ENCODE measurements at places on chromosomes 1 and 21. TPM values are rescaled to one million over a fixed set of nuclear protein-coding genes. Genes with fewer than 3 reads are reported as not detected.

Gene INSRR
- total RNA-seq, result under 0.01 TPM

DNA sequence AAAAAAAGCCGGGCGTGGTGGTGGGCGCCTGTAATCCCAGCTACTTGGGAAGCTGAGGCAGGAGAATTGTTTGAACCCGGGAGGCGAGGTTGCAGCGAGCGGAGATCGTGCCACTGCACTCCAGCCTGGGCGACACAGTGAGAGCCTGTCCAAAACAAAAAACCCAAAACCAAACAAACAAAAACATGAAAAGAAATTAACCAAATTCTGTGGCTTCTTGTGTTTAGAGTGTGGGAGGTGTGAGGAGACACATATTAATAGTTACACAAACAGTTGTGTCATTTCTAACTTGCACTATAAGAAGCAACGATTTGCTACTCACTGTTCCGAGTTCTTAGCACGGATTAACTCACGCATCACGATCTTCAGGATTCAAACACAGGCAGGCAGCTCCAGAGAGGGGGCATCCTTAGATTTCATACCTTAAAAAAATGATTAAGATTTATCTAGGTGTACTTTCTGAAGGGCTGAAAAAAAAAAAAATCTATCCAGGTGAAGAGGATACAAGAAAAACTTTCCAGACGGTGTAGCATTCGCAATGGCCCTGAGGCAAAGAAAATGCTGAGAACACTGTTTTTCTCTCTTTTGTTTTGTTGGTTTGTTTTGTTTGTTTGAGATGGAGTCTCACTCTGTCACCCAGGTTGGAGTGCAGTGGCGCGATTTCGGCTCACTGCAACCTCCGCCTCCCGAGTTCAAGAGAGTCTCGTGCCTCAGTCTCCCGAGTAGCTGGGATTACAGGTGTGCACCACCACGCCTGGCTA lies 713 bp upstream of the HMGCL start:
- no peaks in the 10 kb centered on the region for H3K27me3 ChIP-seq
- no peak overlapping the region for H3K4me3 ChIP-seq
- no peaks in the 10 kb centered on the region for H3K36me3 ChIP-seq
- H3K4me1 ChIP-seq, result peaks cover 10% of the 10 kb centered on the region
- H3K27ac ChIP-seq, result no peak overlapping the region
- no peak for DNase-seq

Gene CRTC2
- 15.2 TPM for total RNA-seq

DNA sequence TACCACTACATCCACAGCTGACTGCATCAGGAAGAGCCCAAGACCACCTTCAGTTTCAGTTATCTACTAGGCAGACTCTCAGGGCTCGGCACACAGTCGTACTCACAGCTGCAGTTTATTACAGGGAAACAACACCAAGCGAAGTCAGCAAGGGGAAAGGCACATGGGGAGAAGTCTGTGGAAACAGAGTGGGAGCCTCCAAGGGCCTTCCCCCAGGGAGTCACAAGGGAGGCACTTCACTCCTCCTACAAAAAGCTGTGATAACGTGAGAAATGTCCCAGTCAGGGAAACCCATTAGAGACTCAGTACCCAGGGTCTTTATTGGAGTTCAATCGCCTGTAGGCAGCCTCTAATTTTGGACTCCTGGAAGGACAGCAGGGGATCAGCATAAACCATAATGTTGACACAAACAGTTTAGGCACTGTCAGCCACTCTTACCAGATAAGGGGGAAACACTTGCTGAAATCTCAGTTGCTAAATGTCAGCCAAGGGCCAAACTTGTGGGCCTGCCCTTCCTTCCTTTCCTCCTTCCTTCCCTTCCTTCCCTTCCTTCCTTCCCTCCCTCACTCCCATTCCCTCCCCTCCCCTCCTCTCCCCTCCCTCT lies 444.0 kb downstream of the SMYD3 start:
- no peaks in the 10 kb centered on the region for H3K27me3 ChIP-seq
- H3K36me3 ChIP-seq, result no peaks in the 10 kb centered on the region
- H3K4me3 ChIP-seq, result no peak overlapping the region
- DNase-seq, result no peak
- H3K4me1 ChIP-seq, result no peaks in the 10 kb centered on the region

DNA sequence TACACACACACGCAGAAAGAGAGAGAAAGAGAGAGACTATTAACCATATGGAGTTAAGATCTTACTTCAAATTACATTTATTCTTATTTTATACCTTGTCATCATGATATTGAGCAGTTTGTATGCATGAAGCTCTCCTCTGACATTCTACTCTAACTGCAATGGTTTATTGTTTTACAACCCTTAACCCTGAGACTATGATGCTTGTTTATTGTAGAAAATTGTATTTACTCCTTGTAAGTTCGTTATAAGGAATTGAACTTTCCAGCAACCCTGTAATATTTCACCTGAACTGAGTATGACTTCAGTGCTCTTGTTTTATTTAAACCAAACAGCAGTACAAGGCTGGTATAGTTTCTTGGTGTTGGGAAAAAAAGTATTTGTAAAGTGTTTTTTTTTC lies 18.6 kb upstream of the PTPRF start:
- no peaks in the 10 kb centered on the region for H3K4me1 ChIP-seq
- no peak overlapping the region for H3K4me3 ChIP-seq
- H3K27ac ChIP-seq, result no peak overlapping the region
- no peak for DNase-seq
- H3K36me3 ChIP-seq, result no peaks in the 10 kb centered on the region

DNA sequence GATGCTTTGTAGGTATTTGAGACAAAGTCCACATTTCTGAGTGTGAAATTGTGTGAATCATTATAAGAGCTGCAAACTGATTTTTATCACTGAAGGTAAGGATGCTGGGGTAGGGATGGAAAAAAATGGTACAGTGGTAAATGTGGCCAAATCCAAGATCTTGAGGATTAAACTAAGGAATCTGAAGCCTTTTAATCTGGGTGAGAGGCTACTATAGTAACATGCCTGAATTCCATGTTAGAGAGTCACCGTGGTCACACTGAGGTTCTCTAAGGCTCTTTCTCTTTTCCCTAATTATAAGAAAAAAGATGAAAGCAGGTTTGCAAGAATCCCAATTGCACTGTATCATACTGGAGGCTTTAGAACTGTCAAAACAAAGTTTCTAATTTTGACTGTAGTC lies 17.6 kb downstream of the PTGER3 start:
- no peak overlapping the region for H3K4me3 ChIP-seq
- no peaks in the 10 kb centered on the region for H3K36me3 ChIP-seq
- H3K27me3 ChIP-seq, result no peaks in the 10 kb centered on the region
- DNase-seq, result no peak
- no peak overlapping the region for H3K27ac ChIP-seq

Gene BCL2L15
- total RNA-seq, result 13.5 TPM

Gene FCRL1
- not detected for total RNA-seq

DNA sequence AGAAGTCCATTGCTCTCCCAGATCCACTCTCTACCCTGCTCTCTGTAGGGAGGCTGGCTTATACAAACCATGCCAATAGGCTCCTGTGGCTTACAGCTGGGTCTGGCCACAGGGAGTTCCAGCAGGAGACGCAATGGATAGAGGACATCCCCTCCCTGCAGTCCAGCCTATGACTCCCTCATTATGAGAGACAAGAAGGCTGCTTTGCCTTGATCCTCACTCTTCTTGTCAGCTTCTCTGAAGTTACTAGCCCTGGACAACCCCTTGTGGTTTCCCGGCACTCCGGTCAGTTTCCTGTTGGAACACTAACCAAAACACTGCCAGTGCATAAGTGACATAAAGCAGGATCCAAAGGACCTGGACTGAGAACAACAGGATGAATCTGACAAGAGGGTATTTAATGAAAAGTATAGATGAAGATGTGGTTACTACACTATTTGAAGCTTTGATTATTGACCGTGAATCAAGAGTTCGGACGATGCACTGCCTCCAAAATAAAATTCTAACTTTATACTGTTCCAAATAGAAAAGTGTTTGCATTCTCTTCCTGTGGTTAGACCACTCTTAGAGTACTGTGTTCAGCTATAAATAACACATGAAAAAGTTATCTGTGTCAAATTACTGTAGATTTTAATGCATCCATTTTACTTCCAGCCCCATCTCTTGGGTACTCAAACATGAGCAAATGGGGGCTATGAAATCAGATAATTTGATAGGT lies 32.7 kb upstream of the ZNF326 start:
- H3K27ac ChIP-seq, result no peak overlapping the region
- no peaks in the 10 kb centered on the region for H3K4me1 ChIP-seq
- H3K36me3 ChIP-seq, result no peaks in the 10 kb centered on the region
- H3K27me3 ChIP-seq, result no peaks in the 10 kb centered on the region
- no peak for DNase-seq

GRCh38 chr1:150562446-150563339 lies 13.5 kb downstream of the ADAMTSL4 start:
- peaks cover 84% of the 10 kb centered on the region for H3K4me1 ChIP-seq
- DNase-seq, result no peak
- H3K27ac ChIP-seq, result peak overlapping the region; percentile 97
- H3K36me3 ChIP-seq, result no peaks in the 10 kb centered on the region
- no peak overlapping the region for H3K4me3 ChIP-seq
- no peaks in the 10 kb centered on the region for H3K27me3 ChIP-seq

Gene CSF3R
- 5.2 TPM for total RNA-seq

DNA sequence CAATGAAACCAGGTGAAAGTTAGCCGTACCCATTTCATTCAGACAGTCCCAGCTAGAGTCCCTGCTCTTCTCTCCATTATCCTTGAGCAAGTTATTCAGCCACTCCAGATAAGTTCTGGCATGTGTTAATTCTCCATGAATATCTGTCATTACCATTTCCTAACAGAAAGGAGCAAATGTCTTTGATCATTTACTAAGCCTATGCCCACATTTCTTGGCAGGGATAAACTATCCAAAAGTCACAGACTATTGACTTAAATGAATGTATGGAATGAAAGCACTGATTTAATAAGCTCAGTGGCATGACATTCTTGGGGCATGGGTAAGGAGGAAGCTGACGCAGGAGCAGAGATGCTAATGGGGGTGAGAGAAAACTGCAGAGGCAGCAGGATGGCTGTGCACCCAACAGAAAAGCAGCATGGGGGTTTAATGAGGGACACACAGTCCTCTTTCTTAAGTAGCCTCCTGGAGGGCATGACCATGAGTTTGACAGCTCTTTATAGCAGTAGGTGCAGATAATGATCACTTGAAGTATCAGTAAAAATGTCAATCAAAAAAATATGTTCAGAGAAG lies 17.6 kb upstream of the DHCR24 start:
- H3K36me3 ChIP-seq, result no peaks in the 10 kb centered on the region
- H3K4me1 ChIP-seq, result peaks cover 5% of the 10 kb centered on the region
- H3K27me3 ChIP-seq, result no peaks in the 10 kb centered on the region
- no peak overlapping the region for H3K27ac ChIP-seq
- H3K4me3 ChIP-seq, result no peak overlapping the region

DNA sequence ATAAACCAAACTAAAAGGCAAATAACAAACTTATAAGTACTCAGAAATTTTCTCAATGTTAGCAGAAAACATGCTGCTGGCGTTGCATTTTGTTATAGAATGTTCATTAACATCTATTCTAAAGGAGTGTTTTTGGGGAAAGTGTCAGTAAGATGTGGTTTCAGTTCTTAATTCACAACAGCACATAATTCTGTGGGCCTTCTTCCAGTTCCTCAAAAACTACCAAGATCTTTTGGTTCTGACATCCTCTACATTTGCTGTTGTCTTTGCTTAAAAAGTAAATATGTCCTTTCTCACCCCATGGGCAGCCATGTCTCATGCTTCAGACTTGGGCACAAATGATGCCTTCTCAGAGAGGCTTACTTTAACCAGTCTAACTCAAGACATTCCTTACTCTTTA lies 152.5 kb downstream of the CDC7 start:
- DNase-seq, result no peak
- no peaks in the 10 kb centered on the region for H3K36me3 ChIP-seq
- no peaks in the 10 kb centered on the region for H3K27me3 ChIP-seq
- H3K4me3 ChIP-seq, result no peak overlapping the region
- H3K27ac ChIP-seq, result no peak overlapping the region
- H3K4me1 ChIP-seq, result no peaks in the 10 kb centered on the region

GRCh38 chr1:39898191-39898590 lies 3.5 kb downstream of the MYCL start:
- no peak overlapping the region for H3K27ac ChIP-seq
- no peaks in the 10 kb centered on the region for H3K27me3 ChIP-seq
- no peak for DNase-seq
- peaks cover 69% of the 10 kb centered on the region for H3K4me1 ChIP-seq
- H3K4me3 ChIP-seq, result no peak overlapping the region

DNA sequence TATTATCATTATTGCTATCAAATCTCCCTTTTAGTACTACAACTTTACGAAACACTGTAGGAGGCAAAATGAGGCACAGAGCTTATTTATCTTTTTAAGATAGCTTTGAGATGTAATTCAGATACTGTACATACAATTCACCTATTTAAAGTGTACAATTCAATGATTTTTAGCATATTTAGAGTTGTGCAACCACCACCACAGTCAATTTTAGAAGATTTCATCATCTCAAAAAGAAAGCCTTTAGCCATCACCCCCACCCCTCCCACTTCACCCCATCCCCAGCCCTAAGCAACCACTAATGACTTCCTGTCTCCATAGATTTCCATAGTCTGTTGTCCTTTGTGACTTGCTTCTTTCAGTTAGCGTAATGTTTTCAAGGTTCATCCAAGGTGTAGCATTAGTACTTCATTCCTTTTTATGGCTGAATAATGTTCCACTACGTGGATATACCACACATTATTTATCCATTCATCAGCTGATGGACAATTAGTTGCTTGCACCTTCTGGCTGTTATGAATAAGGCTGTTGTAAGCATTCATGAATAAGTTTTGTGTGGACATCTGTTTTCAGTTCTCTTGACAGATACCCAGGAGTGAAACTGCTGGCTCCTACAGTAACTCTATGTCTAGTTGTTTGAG lies 9.4 kb upstream of the CAPN9 start:
- H3K27me3 ChIP-seq, result no peaks in the 10 kb centered on the region
- no peak overlapping the region for H3K27ac ChIP-seq

DNA sequence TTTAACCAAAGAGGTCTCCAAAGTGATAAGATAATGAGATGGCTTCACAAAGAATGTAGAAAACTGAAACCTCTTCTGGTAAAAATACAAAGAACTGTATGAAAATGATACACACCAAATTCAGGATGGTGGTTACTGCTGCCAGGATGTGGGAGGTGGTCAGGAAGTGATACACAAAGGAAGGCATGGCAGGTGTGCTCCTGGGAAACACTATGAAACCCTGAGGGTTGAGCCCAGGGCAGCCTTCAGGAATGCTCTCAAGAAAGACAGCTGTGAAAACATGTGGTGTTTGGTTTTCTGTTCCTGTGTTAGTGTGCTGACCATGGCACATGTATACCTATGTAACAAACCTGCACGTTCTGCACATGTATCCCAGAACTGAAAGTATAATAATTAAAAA lies 109.3 kb downstream of the NTNG1 start:
- DNase-seq, result no peak
- no peaks in the 10 kb centered on the region for H3K4me1 ChIP-seq
- H3K27me3 ChIP-seq, result no peaks in the 10 kb centered on the region
- H3K4me3 ChIP-seq, result no peak overlapping the region
- no peak overlapping the region for H3K27ac ChIP-seq

Gene LCE2C
- not detected for total RNA-seq

- no peaks in the 10 kb centered on the region for H3K4me1 ChIP-seq
- no peaks in the 10 kb centered on the region for H3K27me3 ChIP-seq
- no peak overlapping the region for H3K27ac ChIP-seq
- no peak overlapping the region for H3K4me3 ChIP-seq
- H3K36me3 ChIP-seq, result no peaks in the 10 kb centered on the region
Observed at GRCh38 chr1:182610606-182611194, 6.5 kb upstream of the RGS16 start.

GRCh38 chr21:26719750-26720149 lies 125.5 kb downstream of the ADAMTS1 start:
- no peak overlapping the region for H3K4me3 ChIP-seq
- no peaks in the 10 kb centered on the region for H3K27me3 ChIP-seq
- H3K36me3 ChIP-seq, result no peaks in the 10 kb centered on the region
- no peak overlapping the region for H3K27ac ChIP-seq
- no peaks in the 10 kb centered on the region for H3K4me1 ChIP-seq

Gene EDN2
- 3.6 TPM for total RNA-seq
